ENCODE measurements at places on chromosomes 2 and 18.

- DNase-seq, result no peak
Measured at GRCh38 chr2:101477556-101477955, 2.6 kb upstream of the RFX8 start.

DNA sequence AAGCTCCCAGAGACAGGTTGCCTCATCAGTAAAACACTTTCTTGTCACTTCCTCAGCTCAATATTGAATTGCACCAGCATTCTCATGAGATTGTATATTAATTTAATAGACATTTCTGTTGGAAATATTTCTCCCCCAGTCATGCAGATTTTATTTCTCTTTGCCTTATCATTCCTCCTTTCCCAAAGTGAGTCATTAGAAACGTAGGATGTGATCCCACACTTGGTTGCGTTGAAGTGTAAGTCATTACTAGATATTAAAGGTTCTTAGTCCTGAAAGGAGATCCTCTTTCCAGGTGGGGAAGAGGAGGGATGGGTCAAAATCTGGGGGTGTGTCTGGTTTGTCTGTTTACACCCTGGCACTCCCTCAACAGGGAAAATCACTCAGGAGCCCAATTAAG lies 438.2 kb downstream of the SLC4A3 start:
- DNase-seq, result no peak

DNA sequence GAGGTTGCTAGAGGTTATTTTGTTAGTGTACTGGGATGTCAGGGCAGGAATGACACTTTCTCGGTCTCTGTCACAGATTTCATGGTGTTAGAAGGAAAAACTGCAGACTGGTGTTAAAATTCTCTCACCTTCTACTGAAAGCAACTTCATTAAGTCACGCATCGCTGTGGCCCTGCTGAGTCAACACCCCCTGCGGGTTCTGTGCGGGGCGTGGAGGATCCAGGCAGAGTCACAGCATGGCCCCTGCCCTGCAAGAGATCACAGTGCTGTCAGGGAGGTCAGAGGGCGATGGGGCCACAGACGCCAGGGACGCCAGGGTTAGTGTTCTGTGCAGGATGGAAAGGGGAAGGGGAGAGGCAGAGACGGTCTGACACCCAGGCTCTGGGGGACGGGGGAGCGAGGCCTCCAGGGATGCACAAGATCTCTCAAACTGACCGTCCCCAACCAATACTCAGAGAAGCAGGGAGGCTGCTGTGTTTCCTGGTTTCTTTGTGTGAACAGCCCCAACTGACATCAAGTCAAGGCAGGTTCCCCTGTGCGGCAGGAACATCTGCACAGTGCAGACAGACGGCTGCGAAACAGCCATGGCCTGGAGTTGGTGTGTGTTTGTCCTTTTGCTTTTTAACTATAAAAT lies 354.9 kb upstream of the SALL3 start:
- DNase-seq, result no peak

DNA sequence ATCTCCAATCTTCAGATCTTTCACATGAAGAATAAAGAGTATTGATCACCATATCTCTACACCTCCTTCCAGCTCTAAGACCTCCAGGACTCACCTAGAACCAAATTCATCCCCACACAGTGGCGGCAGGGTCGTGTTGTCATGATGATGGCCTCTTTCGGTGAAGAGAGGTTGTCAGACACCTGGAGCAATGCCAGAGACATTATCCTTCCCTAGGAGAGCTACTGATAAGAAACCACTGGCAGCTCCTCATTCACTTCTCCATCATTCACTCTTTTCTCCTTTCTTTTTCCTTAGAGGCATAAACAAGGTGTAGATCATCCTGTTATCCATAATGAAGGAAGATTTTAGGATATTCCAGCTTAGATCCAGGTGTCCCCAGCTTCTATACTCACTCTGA lies 197.9 kb upstream of the TNP1 start:
- DNase-seq, result no peak

GRCh38 chr2:237500681-237501424 lies 13.8 kb downstream of the MLPH start:
- no peak for DNase-seq

GRCh38 chr2:95372216-95372829 lies 30.2 kb upstream of the FAHD2A start:
- no peak for DNase-seq

DNA sequence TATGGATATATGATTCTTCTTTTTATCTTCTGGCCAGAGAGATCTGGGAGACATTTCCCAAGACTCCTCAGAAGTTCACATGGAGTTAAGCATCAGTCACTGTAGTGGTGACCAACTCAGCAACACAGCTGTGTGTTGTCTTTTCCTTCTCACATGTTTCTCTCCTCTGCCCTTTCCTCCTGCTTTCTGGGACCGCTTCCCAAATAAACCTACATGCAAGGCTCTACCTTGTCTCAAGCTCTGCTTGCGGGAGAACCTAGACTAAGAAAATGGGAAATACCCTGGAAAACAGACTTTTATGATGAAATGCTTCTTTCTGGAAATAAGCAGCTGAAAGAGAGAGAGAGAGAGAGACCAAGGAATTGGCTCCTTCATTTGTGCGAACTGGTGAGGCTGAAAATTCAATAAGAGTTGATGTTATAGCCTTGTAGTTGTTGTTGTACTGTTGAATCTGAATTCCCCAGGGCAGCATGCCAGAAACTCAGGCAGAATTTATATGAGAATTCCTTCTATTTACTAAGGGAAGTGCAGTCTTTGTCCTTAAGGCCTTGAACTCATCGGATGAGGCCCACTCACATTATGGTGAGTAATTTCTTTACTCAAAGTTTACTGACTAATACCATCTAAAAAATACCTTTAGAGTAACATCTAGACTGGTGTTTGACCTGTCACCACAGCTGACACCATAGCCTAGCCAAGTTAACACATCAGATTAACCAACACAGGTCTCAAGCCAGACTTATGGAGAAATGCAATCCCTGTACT lies 22.7 kb upstream of the DSC1 start:
- DNase-seq, result no peak

- DNase-seq, result no peak
Measured at GRCh38 chr2:102250278-102250821, 61.0 kb upstream of the IL1RL1 start.

DNA sequence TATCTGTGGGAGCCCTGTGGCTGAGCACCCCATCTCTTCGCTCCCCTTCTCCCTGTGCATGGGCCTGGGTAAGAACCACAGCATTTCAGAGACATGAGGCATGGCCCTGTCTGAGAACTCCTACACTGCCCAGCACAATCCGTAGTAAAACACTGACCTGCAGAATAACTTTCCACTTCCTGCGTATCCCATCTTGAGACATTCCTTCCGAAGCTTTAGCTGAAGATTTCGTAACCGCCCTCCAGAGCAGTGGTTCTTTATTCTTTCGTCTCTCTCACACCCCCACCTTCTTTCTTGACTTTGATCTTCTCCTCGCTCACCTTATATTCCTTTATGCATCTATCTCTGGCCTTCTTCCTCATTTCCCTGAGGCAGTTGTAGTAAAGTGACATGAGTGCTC lies 381.1 kb downstream of the HRH4 start:
- DNase-seq, result no peak

DNA sequence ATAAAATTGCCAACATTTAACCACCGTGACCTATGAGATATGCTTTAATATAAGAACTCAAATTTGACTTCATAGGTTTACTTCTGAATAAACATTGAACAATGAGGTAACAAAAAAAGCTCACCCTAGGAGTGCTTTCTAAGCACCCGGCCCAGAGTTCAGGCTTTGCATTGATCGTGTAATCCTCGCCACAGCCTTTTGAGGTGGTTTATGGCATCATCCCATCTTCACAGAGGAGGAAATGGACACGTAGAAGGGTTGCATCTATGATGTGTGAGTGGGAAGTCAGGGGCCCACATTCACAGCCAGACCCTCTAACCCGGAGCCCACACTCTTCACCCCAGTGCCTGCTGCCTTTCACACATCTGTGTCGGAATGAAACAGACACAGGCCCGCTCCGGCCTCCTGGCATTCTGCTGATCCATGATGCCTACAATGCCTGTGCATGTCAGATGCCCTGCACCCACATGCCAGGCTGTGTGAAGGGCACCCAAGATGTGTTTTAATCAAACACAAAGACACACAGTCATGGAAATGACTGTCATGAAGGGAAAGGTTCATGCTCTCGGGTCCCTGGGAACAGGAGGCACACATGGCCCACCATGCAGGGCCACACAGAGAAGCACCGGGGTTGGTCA lies 48.6 kb upstream of the RPL31 start:
- no peak for DNase-seq

GRCh38 chr18:10523544-10523943 lies 2.3 kb upstream of the NAPG start:
- no peak for DNase-seq

DNA sequence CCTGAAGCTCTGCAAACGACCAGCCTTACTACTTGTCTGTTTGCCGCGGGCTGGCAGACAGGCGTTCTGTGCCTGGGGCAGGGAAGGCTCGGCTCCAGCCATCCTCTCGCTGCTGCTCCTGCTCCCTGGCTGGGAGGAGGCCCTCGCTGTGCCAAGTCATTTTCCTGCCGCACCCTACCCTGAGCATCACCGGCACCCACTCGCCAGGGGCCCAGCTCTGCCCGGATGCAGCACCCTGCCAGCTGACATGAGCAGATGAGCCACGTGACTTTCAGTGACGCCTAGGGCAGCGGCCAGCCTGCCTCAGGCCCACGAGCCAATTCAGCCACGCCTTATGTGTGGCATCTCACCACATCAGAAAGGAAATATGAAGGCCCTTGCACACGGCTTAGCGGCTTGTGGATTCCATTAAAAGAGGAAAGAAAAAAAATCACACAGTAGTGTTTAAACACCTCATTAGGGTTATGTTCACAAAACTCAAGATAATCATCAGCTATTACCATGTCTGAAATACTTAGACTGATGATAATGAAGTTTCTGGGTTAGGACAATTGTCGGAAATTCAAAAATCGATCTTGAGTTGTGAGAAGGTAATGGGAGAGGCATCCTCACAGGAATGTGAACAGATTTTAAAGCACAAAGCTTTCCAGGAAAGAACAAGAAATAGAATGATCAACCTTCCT lies 250.5 kb downstream of the TWIST2 start:
- DNase-seq, result no peak

- no peak for DNase-seq
Measured at GRCh38 chr2:62362561-62362960, 143.4 kb downstream of the TMEM17 start.

GRCh38 chr2:202034249-202035088 lies 814 bp downstream of the FZD7 start:
- no peak for DNase-seq

DNA sequence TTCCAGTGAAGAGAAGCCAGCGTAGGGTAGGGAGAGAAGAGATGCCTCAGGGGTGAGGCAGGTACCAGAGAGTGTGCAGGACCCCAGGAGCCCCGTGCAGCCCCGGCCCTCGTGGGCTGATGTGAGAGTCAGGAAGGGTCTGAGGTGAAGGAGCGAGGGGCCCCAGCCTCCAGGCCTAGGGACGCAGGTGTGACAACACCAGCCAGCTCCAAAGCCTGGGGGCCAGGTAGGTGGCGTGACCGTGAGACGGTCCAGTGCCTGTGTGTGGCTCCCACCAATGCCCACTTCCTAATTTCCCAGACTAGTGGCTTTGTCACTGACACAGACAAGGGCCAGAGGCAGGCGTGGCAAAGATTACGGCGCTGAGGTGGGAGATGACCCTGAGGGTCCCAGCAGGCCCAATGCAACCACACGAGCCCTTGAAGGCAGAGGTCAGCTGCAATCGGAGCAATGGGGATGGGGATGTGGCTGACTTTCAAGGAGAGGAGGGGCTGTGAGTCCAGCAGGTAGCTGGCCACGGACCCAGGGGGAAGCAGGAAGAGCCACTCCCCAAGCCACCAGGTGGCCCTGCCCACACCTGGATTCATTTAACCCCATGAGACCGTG lies 86.0 kb upstream of the SNTG2 start:
- DNase-seq, result no peak

- DNase-seq, result no peak
Measured at GRCh38 chr2:46960618-46961017, 45.0 kb upstream of the MCFD2 start.

DNA sequence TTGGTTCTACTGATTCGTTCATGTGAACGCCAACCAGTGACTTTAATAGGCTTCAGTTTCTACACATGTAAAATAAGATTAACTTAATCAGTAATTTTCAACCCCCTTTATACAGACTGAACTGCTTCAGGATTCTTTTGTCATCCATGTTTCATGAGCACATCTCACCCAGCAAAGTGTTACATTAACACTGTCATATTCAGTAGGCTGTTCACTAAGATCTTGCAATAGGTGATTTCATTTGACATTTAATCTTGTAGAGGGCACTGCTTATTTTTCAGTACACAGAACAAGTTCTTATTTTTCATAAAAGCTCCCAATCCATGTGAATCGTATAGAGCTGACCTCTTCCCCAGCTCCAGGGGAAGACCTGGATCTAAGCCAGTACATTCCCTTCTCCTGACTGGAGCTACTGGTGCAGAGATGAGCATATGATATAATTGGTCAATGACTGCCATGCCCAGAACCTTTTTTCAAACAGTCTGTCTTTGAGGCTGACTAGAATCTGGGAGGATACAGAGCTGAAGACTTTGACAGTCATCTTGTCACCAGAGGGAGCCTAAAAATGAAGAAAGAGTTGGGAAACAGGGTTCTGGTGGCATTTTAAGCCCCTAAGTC lies 72.2 kb upstream of the CHRNA1 start:
- no peak for DNase-seq
